ENCODE measurements at places on chromosomes 3 and 15.

GRCh38 chr3:23663661-23664186, 142.0 kb upstream of the UBE2E1 start:
- no peak for ATAC-seq

DNA sequence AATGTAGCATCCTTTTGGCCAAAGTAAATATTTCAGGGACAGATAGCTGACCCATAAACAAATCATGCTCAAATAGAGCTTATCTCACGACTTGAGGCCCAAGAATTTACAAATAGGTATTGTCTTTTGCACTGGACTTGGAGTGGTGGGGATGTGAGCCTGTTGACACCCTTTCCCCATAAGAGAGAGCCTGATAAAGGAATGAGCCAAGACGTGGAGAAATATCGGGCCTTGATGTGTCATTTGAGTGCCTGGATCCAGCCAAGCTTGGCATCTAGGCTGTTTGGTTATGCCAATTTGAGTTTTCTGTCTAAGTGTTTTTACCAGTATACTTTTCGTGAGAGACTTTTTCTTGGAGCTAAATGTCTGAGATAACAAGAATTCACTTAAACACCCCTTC, 112.9 kb upstream of the RGMA start:
- no peak for ATAC-seq

DNA sequence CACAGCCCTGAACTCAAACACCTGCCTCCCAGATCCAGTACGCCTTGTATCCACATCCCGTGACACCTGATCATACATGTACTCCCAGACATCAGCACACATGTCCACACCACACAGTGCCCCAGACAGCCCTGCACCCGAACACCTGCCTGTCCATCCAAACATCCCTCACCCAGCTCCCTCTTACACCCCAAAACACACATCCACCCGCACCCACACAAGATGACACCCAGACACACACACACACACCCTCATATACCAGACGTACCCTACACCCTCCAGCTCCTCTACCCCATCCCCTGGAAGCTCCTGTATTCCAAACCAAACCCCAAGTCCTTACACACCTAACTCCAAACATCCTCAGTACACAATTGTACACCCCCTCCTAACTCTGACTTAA, 735 bp downstream of the CAMK1 start:
- no peak for ATAC-seq

DNA sequence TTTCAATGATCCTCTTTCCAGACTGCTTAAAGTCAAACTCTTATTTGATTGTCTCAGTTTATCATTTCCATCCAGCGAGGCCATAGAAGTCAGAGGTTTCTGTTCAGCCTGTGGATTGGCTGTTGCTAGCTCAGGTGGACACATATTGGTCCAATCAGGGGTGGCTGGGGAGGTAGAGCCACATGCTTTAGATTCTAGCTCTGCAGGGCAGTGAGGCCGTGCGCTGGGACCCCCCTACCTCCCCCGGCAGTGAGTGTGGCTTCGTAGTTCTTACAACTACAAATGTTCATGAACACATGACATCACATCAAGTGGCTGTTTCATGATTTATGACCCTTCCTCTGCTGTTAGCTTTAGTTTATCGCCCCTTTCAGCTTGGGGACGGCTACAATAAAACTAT, 18.0 kb downstream of the APOD start:
- ATAC-seq: no peak

GRCh38 chr15:88974392-88974791, 61.2 kb upstream of the MFGE8 start:
- ATAC-seq: no peak

Data from stimulated activated memory B cell treated with anti-CD40 and anti-IgM and Interleukin-4, amounts not matched to agents 10 μg/mL and 1 μg/mL and 100 μg/mL, for 72 hours (primary cell).